Pulmonary artery endothelial cell (primary cell): ENCODE measurements at places on chromosomes 7 and 10.

DNA sequence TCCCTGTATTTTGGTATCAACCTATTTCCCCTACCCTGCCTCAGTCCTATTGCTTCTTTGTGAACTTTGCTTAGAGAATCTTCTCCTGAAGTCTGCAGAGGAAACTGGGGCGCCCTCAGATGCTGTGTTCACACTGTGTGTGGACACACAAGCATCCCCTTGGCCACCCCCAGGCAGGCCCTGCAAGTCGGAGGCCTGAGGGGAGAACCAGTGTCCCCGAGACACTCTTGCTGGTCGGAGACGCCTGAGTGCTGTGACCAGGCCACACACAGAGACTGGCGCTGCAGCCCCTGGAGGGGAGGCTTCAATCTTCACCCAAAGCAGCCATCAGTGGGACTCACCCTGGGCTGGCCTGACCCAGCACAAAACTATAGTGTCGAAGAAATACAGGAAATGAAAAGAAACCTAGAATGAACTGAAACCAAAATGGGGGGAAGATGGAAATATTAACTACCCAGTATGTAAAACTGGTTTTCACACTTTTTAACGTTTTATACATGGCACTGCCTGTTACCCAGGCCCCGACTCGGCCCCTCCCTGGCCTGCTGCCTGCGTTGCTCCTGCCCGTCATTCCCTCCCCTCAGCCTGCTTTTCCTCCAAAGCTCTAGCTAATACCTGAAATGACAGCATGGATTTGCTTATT, 48.4 kb upstream of the FAM20C start:
- no peak for DNase-seq

DNA sequence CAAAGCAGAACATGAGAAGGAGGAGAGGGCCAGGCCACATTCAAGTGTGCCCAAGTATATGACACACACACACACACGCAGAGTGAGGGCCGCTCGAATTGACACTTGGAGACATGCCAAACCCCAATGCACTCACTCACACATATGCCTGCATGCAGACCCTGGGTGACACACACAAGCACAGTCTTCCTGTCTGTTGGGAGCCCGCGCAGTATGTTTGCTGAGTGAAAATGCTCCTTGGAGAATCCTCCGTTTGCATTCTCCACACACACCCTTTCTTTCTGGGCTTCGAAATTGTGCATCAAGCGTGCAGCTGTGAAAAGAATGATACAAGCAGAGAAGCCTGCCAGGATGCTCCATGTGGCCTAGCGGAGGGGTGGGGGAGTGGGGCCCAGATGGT, 120.9 kb downstream of the PLXNA4 start:
- no peak for DNase-seq

DNA sequence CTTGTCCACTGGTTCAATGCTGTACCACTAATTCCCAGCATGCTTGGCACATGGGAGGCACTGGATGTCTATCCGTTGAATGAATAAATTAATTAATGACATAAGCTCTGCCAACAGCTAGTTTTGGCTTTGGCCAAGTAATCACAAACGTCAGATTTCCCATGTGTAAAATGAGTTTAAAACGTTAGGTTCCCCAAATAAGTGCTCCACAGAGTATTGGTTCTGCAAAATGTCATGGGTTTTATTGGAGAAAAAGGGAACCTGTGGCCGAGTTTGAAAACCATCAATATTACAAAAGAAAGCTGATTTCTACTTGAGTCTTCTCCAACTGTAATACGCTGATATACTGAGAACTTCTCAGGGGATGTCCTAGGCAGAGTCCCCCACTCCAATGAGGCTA, 23.2 kb downstream of the ELMO1 start:
- DNase-seq, result no peak

DNA sequence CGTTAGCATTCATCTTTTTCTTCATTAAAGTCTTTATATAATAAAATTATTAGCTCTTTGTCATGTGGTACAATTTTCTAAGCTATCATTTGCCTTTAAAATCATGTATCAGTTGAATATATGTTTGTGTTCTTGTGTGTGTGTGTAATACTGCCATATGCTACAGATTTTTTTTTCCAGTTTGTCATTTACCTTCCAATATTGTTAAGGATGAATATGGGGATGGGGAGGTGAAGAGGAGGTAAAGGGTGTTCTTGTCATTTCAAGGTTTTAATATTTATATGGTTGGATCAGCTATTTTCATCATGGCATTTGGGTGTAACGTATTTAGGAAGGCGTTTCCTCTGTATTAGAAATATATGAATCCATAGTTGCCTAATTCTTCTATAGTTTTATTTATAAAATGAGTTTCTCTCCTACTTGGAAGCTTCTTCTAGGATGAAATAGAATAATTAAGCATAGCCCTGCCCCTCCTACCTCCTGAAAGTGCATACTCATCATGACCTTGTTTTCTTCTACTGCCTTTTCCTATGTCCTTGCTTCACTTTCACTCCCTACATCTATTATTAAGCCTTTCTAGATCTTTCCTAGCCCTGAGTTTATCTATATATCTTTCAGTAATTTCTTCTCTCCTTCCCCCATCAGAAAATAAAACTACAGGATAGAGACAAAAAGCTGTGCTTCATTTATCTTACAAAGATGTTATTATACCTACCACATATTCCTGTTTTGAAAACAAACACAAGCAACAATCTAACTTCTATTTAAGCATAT, 25.1 kb downstream of the RAB18 start:
- DNase-seq, result no peak

- DNase-seq, result no peak
These were observed 22.3 kb upstream of the TMEM72 start for GRCh38 chr10:44888886-44889285.

DNA sequence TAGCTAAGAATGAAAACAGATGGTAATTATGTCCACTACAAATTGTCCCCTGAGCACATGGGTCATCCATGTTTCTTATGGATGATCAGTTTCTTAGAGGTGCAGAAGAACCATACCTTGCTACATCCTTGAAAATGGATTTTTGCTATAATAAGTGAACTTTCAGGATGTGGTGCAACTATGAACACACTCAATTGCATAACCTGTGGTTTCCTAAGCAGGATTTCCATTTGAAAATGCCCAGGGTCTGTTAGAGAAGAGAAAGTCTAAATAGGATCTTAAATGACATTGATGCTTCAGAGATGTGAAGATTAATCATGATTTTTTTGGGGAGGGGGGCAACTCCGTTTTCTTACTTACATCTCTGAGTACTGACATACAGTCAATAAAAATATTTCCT, 39.6 kb upstream of the CACNB2 start:
- no peak for DNase-seq

DNA sequence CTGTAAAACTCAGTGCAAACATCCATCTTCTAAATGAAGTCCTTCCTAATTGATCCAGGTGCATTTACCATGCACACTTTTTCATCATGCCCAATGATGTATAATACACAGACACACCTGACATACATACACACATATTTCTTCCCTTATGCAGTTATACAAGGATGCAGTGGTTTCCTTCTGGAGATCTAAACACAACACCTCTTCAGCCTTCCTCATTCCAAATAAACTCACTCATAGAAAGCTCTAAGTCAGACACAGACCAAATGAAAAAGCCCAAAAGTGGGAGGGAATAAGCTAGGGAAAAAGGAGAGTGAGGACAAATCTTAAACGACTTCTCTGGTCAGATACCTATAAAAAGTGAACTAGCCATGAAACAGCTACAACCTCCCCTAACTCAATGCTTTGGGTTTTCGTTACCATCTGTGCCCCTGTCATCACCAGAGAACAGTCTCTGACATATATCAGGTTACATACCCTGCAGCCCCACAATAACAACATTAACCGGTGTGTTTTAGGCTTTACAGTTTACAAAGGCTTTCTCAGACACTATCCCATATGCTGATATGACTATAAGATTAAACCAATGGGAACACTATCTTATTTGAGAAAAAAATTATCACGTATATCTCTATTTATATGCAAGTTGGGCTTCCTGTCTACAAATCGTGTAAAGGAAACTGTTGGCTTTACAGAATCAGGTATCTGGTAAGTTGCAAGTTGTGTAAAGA, 675.2 kb downstream of the PHTF2 start:
- DNase-seq, result no peak

- no peak for DNase-seq
These were observed 35.2 kb upstream of the EBLN1 start for GRCh38 chr10:22252801-22253579.

GRCh38 chr7:80835251-80835650, 83.6 kb downstream of the SEMA3C start:
- DNase-seq, result no peak

DNA sequence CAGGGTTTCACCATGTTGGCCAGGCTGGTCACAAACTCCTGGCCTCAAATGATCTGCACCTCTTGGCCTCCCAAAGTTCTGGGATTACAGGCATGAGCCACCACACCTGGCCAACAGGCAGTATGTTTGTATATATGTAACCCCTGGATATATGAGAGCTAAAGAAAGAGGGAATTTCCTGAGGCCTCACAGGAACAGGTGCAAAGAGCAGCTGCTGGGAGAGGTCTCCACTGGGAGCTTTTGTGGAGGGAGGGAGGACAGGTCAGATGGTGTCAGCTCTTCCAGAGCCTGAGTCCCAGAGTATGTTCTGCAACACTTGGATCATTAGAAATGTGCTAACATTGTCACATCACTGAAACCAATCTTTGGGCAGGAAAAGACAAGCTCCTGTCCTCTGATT, 110.1 kb upstream of the KIF5B start:
- DNase-seq, result no peak

DNA sequence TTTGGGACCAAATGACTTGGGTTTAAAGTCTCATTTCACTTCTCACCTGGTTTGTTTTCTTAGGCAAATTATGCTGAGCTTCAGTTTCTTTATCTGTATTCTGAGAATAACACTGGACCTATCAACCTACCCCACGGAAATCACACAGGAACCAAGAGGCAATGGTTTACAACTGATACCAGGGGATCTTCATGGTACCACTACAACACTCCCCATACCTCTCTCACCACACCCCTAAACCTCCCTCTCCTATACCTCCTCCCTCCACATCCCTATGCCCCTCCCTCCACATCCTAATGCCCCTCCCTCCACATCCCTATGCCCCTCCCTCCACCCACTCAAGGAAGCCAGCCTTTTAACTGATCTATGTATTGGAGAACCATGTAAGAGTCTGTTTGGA, 9.9 kb downstream of the FAM204A start:
- DNase-seq, result no peak

- no peak for DNase-seq
These were observed 181.8 kb downstream of the GLI3 start for GRCh38 chr7:42055171-42055570.

DNA sequence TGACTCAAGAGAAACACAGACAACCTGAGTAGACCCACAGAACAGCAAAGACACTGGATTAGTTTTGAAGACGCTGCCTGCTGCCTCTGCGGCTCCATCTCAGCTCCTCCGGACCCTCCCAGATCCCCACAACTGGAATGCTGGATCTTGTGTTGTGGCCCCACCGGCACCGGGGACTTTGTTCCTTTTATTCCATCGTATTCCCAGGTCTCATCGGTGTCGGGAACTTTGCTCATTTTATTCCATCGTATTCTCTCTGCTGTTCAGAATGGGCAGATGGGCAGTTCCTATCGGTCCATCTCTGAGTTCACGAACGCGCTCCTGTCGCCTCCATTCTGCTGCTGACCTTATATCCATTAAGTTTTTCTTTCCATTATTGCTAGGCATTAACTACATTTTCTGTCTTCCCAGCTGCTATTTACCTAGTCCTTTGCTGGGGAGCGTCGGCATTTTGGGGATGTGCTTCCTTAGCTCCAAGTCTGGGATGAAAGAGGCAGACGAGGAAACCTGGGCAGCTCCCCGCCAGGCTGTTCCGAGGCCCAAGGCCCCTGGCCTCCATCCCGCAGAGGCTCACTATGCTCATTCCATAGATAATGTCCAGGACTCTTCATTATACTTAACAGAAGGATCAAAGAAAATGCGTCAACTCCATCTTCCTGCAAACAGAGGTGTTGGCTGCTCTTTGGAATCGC, 192.4 kb downstream of the MAD1L1 start:
- no peak for DNase-seq

DNA sequence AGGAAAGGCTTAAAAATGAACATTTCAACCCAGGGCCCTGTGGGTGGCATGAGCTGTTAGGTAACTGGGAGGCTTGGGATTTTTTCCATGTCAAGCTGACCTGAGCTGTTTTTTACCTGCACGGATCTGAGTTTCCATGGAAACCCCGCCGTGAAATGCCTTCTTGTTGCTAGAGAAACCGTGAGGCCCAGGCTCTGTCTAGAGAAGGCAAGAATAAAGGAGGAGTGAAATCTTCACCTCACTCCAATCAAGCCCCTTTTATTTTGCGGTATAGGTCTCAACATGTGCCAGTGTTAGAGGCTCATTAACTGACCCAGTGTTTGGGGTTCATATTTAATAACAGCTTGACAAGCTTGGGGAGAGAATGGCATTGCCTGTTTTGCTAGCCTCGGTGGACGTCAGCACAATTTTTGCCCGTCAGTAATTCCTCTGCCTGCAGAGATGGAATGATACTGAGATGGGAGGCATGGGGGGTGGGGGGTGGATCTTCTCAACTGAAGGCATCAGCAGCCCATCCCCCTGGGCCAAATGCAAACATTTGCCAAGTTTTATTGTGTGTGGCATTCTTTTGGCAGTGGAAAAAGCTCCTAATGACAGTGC, 48.9 kb upstream of the PDCD4 start:
- no peak for DNase-seq

- no peak for DNase-seq
These were observed 71.5 kb upstream of the SMNDC1 start for GRCh38 chr10:110376021-110376766.

- no peak for DNase-seq
These were observed 593.5 kb upstream of the MGMT start for GRCh38 chr10:128873411-128874054.

GRCh38 chr10:31928549-31929260, at the start of gene ARHGAP12:
TSS of gene ARHGAP12 (minus strand) at chr10:31928831. CDS start at chr10:31908855, 19,976 bp downstream.
- DNase-seq, result no peak

DNA sequence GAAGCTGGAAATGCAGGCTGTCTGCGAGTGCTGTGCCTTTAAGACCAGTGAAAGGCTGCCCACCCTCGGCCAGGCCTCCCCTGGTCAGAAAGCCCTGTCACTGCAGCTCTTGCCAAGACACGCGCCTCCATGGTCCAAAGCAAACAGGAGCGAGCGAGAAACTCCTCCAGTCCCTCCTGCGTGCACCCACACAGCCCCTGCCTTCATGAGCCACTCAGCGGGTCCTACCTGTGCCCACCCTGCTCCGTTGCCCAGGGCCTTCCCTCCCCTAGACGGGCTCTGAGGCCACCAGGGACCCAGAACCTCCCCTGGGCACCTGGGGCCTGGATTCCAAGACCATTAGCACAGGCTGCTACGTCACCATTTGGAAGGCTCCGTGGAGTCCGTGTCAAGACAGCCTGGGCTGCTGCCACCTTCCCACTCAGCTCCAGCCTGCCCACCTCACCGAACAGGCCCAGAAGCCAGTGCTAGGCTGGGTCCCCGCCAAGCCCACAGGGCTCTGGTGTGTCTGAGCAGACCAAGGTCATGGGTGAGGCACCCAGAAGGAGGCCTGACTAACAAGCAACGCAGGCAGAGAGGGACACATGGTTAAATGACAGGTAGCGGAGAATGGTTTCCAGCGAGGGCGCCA, 144.5 kb downstream of the NEURL1 start:
- DNase-seq, result no peak
